ENCODE measurements at places on chromosomes 2 and 18.

DNA sequence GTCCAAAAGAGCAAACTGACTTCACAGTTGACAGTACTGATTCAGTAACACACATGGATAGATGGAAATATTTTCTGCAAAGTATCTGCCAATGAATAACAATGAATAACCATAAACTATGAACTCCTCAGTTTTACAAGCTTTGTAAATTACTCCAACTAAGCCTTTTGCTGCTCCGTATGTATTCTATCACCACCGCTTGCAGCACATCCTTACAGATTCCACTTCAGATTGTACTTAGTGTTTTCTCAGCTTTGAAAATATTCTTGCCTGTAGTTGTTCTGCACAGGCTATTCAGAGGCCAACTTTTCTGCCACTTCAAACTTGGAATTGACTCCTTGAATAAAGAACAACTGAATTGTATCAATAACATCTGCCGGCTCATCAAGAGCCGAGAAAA, 36.2 kb downstream of the TLK1 start:
- DNase-seq = no peak

GRCh38 chr2:156332284-156332533, 312 bp downstream of the NR4A2 start:
- no peak for DNase-seq

- DNase-seq = peak; percentile 25
These were observed 187.2 kb upstream of the FANCL start for GRCh38 chr2:58428096-58429013.

- no peak for DNase-seq
These were observed 120.5 kb upstream of the CXCR4 start for GRCh38 chr2:136238286-136239078.

DNA sequence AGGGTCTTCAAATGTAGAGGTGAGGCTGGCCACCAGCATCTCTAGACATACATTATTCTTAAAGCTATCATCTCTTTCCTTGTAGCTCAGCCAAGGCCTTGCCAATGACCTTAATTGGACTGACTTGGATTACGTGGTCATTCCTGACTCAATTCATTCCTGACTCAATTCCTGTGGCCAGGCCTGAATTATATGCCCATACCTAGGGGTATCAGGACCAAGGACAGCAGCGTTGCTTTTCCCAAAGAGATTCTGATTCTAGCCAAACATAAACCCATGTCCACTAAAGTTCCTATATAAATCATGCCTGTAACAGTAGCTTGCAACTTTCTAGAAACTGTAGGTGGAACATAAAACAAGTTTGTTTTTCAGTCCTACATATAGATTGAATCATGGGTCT, 231.7 kb downstream of the ARL6IP6 start:
- DNase-seq = peak; percentile 44

DNA sequence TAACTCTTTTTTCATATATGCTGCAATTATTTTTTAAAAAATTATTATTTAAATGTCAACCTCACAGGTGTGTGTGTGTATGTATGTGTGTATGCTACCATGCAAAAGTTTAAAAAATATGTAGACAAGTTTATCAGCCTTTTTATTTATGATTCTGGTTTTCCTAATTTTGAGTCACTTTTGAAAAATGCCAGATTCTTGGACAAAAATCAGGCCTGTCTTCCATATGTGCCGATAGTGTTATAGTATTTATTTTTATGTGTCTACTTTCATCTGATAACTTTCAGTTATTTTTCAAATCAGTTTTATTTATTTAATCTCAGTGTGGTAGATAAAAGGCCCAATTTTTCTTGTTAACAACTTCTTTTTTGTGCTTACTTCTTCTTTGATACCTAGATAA, 176.2 kb downstream of the RDH14 start:
- DNase-seq = no peak

GRCh38 chr18:63155169-63155852, 164.3 kb downstream of the BCL2 start:
- peak; percentile 60 for DNase-seq

DNA sequence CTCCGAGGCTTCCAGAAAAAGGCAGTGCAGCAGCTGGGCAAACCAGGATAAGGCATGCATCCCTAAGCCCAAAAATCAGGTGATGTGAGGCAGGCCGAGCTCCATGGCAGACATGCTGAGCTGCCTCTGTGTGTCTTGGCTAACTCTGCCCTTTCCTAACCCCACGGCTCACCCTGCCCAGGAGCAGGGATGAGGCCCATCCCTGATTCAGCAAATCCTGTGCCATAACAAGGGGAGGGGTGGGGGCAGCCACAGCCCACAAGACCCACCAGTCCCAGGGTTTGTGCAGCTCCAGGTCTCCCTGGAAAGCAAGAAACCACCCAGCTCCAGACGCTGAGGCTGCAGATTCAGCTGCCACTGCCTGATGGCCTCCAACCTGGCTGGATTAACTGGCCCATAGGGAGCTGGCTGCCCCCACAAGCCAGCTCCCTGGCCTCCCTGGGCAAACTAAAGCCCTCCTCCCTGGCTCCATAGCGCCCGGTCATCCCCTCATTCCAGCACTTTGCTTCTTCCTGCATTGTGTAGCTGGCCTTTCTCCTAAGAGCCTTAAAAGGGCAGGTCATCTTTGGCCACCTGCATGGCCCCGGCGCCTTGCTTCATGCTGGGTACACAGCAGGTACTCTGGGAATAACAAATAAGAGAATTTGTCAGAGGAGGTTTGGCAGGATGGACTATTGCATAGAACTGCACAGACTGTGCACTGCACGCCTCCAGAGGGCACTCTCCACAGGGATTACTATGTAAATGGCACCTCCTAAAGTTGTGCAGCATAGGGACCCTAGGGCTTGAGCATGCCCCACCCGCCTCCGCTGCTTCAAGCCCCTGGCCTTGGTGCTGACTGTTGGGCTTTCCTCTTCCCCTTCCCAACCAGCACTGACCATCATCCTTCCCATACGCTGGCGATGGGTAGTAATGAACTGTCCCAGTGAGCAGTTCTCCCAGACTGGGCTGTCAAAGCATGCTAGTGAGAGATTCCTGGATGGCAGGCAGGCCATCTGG, 10.7 kb downstream of the STEAP3 start:
- DNase-seq = peak; percentile 33

DNA sequence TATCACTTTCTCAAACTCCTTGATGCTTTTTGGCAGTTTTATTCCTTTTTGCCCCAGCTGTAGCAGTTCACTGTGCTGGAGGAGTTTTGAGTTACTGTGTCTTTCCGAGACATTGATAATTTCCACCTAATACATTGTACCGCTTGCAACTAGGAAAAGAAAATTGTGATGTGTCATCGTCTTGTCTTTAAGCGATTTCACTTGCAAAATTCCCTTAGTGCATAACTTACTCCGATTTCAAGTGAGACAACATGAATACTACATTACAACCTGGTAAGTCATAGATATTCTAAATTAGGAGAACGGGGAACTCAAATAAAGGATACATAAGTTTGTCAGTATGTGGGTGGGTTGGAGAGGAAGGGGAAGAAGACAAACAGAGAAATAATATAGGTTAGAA, 340.5 kb upstream of the KYNU start:
- no peak for DNase-seq

DNA sequence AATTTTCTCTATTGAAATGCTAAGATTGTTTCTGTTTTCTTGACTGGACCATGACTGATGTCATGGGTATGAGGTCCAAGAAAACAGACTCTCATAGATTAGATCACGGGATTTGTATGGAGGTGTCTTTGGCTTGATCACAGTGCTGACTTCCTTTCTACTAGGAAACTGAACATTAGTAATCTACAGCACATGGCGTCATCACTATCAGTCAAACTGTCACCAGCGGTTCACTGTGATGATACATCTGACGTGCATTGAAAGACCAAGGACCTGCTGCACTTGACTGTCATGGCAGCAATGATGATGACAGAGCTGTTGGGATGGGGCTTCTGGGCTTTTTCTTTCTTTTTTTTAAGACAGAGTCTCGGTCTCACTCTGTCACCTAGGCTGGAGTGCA, 28.2 kb upstream of the IMPA2 start:
- DNase-seq = no peak

DNA sequence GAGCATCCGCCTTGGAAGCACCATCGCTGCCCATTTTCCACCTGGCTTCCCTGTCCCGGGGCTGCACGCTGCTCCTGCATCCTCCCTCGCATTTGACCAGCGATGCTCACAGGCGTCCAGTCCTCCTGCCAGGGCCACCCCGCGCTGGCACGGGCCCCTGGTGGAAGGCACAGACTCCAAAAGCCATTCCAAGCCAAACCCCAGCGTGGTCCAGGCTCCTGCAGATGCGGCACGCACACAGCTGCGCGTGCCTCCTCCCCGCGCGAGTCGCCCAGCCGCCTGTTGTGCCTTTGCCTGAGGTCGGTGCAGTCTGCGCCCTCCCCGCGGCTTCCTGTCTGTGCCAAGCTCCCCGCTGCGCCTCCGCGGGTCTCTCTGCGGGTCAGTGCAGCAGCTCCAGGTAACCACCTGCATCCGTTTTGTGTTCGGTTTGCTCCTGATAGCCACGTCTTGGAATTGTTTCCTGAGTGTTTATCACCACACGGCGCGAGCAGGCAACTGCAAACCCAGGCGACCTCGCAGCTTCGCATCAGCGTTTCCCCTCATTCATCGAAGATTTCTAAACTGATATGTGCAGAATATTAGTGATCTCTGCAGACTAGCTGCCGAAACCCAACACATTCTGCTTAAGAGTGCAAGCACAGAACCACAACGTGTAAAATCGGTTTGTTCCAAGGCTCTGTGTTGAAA, 65.2 kb upstream of the SALL3 start:
- no peak for DNase-seq

DNA sequence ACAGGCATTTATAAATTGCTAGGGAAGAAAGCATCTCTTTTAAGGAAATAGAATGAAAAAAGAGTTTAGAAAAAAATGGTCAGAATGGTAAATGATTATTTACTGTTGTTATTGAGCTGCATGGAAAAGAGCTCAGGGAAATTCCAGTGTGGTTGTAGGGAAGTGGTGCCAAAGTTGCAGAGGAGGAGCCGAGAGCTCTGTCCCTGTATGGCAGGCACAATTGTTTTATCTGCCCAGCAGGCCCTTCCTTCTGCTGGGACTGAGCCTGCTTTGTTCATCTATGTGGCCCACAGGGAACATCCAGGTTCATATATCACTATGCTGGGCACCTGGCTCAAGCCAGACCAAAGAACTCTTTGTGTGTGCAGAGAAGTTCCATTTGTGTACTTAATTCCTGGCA, 80.8 kb upstream of the AGAP1 start:
- no peak for DNase-seq

- no peak for DNase-seq
These were observed 27.8 kb downstream of the VAPA start for GRCh38 chr18:9941660-9942059.

- no peak for DNase-seq
These were observed 4.3 kb downstream of the ATP6V1B1 start for GRCh38 chr2:70939839-70940580.

DNA sequence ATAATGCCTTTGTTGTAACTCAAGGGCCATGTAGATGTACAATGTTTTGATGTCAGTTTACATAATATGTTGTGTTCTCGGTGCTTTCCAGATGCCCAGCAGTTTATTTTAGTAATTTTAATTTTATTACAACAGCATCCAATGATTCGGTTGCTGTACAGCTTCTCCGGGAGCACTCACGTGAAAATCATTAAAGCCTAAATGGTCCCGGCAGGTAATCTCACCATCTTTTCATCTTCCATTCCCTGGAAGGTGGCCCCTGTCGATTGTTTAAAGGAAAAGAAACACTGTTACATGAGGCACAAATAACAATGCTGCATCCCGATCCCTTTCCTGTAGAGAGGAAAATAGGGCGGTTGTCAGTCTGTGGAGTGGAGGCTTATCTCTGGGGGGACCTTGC, 498.1 kb downstream of the SLC4A3 start:
- DNase-seq = no peak

- peak; percentile 64 for DNase-seq
These were observed 253.1 kb downstream of the DYM start for GRCh38 chr18:49207361-49207760.

DNA sequence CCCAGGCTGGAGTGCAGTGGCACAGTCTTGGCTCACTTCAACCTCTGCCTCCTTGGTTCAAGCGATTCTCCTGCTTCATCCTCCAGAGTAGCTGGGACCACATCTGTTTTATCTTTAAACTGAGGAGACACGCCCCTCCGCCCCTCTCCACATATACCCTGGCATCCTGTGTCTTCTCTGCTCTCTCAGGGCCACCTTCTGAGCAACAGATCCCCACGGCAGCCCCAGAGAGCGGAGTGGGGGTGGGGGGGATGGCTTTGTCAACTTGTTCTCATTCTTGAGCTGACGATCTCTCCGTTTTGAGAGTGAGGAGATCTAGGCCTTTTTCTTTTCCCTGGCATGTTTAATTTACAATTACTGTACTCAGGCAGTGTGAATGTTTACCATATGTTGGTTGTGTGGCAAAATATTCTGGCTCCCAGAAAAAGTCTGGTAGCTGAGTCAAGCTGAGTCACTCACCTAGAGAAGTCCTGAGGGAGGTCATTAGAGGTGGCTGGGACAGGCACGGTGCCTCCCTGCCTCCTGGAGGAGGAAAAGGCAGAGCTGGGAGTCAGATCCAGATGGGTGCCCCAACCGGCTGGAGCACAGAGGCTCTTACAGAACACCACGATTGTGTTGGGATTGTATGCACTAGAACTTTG, 19.5 kb upstream of the ID2 start:
- peak; percentile 72 for DNase-seq

- DNase-seq = no peak
These were observed 201.9 kb upstream of the RBMS1 start for GRCh38 chr2:160695402-160696086.

DNA sequence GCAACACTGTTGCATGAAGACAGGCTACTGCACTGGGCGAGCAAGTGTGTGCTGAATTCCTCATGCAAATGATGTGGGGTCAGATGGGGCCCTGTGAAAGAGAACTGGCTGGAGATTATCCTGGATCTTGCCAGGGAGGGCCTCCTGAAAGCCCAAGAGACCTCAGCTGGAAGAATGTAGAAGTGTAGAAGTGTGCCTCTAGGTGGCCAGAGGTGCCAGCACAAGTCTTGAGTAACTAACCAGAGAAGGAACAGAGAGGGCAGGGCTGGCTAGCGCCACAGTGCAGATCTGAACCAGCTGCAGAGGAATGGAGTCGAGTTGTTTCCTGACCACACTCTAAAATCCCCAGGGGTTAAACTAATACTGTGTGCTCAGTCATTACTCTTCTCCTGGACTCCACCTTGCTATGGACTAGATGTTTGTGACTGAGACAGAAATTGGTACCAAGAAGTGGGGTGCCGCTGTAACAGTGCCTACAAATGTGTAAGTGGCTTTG, 399.3 kb downstream of the LRATD1 start:
- DNase-seq = no peak

GRCh38 chr2:217070043-217070430, 210.2 kb upstream of the TNP1 start:
- DNase-seq = no peak

- no peak for DNase-seq
These were observed 40.2 kb downstream of the MAP4K4 start for GRCh38 chr2:101737478-101738255.
